ENCODE measurements at places on chromosomes 12 and 14. TPM values are rescaled to one million over a fixed set of nuclear protein-coding genes. Genes with fewer than 3 reads are reported as not detected.

DNA sequence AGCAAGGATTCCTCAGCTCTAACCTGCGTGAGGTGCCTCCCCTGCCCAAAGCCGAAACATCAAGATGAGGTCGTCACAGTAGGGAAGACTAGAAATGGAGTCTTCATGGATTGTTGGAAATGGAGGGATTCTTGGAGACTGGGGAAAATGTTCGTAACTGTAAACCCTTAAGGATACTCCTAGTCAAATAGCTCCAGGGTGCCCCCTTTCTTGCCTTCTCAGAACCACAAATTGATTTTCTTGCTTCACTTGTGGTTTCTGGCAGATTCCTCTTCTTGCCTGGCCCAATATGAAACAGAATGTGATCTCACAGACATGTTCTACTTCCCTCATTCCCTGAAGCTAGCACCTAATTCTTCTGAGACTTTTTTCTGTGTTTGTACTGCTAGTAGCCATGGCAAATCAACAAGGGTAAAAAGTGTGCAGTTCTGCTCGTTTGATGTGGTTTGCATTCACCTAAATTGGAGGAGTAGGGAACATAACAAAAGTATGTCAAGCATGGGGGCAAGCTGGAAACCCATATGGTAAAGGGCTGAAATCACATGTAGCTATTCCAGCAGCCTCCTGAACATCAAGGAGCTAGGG lies 332.0 kb downstream of the PAWR start:
- no peak for DNase-seq
- no peaks in the 10 kb centered on the region for H3K4me1 ChIP-seq
- H3K27me3 ChIP-seq = no peaks in the 10 kb centered on the region

DNA sequence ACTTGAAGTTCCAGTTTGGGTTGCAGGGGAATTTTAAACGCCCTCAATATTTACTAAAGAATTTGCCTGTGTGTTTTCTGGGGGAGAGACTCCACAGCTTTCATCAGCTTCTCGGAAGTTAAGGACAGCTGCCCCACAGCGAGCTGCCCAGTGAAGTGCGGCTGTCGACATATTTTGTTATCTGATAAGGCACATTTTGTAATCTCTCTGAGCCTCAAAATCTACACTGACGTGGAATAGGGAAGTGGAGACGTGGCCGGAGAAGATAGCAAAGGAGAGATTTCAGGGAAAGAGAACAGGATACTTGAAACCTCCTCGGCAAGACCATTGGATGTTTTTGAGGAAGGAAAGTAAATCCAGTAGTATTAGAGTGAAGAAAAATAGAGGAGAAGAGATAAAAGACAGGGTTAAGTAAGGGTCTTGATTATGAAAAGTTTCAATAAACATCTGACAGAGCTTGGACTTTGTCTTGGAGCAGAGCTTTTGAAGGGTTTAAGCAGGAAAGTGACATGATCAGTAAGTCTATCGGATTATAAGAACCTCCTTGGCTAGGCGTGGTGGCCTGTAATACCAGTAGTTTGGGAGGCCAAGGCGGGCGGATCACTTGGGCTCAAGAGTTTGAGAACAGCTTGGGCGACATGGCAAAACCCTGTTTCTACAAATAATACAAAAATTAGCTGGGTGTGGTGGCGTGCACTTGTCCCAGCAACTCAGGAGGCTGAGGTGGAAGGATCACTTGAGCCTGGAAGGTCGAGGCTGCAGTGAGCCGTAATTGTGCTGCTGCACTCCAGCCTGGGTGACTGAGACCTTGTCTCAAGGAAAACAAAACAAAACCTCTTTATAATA lies 1.1 kb downstream of the POLR3B start:
- H3K4me1 ChIP-seq = peaks cover 11% of the 10 kb centered on the region
- peak overlapping the region; percentile 85 for H3K4me3 ChIP-seq
- no peaks in the 10 kb centered on the region for H3K36me3 ChIP-seq
- H3K27ac ChIP-seq = peak overlapping the region; percentile 67
- DNase-seq = peak; percentile 10
- H3K27me3 ChIP-seq = no peaks in the 10 kb centered on the region

DNA sequence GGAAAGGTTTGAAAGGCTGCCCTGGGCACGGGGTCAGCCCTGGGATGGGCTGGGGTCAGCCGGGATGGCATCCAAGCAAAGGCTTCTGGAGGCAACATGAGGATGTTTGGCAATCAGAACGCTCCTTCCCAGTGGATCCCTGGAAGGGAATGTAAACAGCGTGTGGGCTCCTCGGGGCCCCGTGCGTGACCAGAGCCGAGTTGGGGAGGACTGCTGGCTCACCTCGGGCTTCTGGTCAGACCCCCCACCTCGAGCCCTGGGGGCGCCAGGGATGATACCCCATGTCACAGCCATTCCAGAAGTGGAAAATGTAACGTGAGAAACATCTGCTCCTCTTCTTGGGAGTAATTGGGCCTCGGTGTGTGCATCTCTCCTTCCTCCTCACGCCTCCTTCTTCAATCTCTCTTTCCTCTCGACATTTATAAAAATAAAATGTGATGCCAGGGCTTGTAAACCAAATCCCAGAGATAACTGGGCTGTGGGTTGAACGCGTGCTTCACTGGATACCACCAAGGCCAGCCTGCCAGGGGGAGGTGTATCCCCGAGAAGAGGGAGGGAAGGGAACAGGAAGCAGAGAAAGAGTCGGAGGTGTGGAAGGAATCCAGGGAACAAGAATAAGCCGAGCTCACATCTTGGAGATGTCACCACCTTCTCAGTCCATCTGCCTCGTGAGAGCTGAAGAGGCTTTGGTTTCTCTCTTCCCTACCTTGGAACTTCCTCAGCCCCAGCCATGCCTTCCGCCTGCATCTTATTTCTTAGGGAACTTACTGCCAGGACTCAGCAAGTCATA lies 144.8 kb downstream of the NUAK1 start:
- H3K4me1 ChIP-seq = no peaks in the 10 kb centered on the region
- no peaks in the 10 kb centered on the region for H3K27me3 ChIP-seq
- H3K36me3 ChIP-seq = no peaks in the 10 kb centered on the region
- DNase-seq = no peak
- H3K27ac ChIP-seq = no peak overlapping the region

- no peaks in the 10 kb centered on the region for H3K4me1 ChIP-seq
- no peak overlapping the region for H3K4me3 ChIP-seq
- H3K27me3 ChIP-seq = no peaks in the 10 kb centered on the region
- H3K27ac ChIP-seq = no peak overlapping the region
These were observed 150.3 kb upstream of the PRKD1 start for GRCh38 chr14:30077946-30078345.

- no peaks in the 10 kb centered on the region for H3K36me3 ChIP-seq
- H3K4me1 ChIP-seq = no peaks in the 10 kb centered on the region
- H3K4me3 ChIP-seq = no peak overlapping the region
- DNase-seq = no peak
- H3K27ac ChIP-seq = no peak overlapping the region
These were observed 137.7 kb upstream of the NEDD1 start for GRCh38 chr12:96769400-96769799.

DNA sequence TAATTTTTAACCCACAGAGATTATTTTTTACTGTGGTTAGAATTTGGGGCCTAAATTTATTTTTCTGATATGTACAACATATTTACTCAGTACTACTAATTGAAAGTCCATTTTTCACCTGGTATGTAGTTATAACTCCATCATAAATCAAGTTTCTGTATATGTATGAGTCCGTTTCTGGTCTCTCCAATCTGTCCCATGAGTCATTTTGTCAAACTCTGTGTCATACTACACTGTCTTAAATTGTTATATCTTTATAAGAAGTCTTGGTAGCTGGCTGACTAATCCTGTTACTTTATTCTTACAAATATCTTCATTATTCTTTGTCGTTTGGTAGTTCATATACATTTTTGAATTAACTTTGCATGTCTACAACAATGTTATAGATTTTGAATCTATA lies 344.0 kb downstream of the PDZRN4 start:
- H3K27me3 ChIP-seq = peaks cover 7% of the 10 kb centered on the region
- H3K4me1 ChIP-seq = no peaks in the 10 kb centered on the region
- DNase-seq = no peak
- H3K36me3 ChIP-seq = no peaks in the 10 kb centered on the region
- no peak overlapping the region for H3K4me3 ChIP-seq

DNA sequence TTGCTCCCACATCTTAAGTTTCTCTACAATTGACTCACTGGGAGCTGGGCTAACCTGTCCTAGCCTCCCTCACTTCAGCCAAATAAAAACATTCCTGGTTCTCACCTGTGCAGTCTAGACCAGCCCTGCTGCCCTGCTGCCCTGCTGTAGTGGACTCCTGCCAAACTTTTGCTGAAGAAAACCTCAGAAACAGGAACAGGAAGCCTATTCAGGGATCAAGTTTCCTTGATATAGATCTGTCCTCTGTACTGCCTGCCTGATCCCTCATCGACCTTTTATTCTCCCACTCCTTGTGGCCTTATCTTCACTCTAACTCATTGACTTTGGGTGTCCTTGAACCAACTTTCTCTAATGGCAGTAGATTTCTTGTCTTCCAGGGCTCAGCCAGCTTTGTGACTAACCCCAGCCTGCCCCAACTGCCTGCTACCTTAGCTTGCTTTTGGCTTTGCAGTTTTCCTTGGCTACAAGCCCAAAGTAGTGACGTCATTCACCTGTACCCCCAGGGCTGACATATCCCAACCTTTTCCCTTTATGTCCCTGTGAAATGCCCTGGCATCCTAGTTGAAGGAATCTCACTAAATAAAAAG lies 234.8 kb downstream of the DUSP6 start:
- no peak overlapping the region for H3K4me3 ChIP-seq
- no peaks in the 10 kb centered on the region for H3K36me3 ChIP-seq
- no peaks in the 10 kb centered on the region for H3K27me3 ChIP-seq

DNA sequence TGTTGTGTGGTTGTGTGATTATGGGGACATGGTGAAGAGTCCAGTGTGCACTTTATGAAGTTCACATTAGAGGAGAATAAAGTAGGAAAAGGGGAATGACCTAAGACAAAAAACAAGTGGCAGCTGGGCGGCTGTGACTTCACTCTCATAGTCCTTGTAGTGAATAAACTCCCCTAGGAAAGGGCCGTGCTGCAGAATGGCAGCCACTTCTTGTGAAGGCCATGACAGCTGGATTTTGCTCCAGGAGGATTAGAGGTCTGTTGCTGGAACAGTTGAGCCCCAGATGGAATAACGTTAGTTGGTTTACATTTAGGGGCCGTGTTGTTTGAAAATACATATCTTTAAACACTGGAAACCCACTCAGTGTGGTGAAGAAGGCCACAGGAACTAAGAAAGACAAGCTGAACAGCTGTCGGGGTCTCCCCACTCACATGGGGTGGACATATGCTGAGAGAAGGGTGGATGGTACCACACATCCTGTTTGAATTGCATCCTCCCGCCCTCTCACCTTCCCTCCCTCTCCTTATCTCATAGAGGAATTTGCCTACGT lies 276.9 kb downstream of the CACNA1C start:
- no peaks in the 10 kb centered on the region for H3K36me3 ChIP-seq
- no peak overlapping the region for H3K27ac ChIP-seq
- no peak for DNase-seq
- H3K4me1 ChIP-seq = no peaks in the 10 kb centered on the region
- no peak overlapping the region for H3K4me3 ChIP-seq
- H3K27me3 ChIP-seq = no peaks in the 10 kb centered on the region

DNA sequence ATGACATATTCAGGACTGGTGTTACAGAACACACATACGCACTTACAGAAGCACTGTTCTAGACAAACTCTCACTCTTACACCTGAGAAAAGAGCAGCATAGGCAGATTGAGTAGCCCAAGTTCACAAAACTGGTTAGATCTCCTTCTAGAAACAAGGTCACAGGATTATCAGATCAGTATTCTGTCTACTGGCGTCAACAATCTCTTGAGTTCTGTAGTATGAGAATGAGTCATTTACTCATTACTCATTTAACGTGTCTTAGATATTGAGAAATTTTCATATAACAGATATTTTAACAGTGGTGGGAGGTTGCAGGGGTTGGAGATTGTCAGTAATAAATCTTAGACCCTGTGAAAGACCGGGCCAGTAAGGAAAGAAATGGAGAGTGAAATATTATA lies 2.8 kb upstream of the TSPAN8 start:
- DNase-seq = no peak
- H3K27ac ChIP-seq = no peak overlapping the region
- H3K27me3 ChIP-seq = no peaks in the 10 kb centered on the region

DNA sequence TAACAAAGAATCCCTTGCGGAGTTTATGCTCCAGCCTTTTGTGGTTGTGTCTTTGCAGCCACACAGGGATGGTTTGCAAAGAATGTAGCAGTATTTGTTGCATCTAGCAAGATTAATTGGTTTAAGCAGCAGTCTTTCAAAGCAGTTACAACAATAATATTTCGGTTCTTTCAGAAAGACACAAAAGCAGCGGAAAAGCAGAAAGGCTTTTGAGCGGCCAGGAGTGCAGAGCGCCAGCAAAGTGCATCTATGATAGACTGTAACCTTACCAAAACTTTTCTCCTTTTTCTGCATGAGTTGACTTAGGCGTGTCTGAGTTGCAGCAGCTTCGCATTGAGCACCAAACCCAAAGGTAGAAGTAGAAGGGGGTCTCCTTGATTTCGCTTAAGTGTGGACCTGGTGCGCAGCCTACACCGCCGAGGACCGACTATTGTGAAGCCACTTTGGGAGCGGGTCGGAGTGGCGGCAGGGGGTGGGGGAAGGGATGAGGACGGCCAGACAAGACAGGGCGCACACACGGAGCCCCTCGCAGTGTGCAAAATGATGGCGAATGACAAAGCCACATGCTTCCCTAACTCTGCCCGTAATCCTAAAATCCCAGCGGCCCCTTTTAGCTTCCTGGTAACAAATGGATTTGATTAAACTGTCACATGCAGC lies 1.2 kb downstream of the LMO3 start:
- H3K27me3 ChIP-seq = peaks cover 19% of the 10 kb centered on the region
- no peak overlapping the region for H3K4me3 ChIP-seq
- no peak overlapping the region for H3K27ac ChIP-seq
- peaks cover 5% of the 10 kb centered on the region for H3K4me1 ChIP-seq
- H3K36me3 ChIP-seq = no peaks in the 10 kb centered on the region

GRCh38 chr12:118741194-118741593 lies 240.1 kb upstream of the SRRM4 start:
- H3K27ac ChIP-seq = no peak overlapping the region
- no peak for DNase-seq

- DNase-seq = no peak
- H3K27ac ChIP-seq = no peak overlapping the region
- no peaks in the 10 kb centered on the region for H3K36me3 ChIP-seq
- no peak overlapping the region for H3K4me3 ChIP-seq
These were observed 38.4 kb upstream of the G2E3 start for GRCh38 chr14:30520536-30520935.

- H3K27me3 ChIP-seq = peaks cover 2% of the 10 kb centered on the region
- no peaks in the 10 kb centered on the region for H3K4me1 ChIP-seq
- H3K27ac ChIP-seq = no peak overlapping the region
These were observed 81.1 kb upstream of the DIO3 start for GRCh38 chr14:101480022-101480746.

DNA sequence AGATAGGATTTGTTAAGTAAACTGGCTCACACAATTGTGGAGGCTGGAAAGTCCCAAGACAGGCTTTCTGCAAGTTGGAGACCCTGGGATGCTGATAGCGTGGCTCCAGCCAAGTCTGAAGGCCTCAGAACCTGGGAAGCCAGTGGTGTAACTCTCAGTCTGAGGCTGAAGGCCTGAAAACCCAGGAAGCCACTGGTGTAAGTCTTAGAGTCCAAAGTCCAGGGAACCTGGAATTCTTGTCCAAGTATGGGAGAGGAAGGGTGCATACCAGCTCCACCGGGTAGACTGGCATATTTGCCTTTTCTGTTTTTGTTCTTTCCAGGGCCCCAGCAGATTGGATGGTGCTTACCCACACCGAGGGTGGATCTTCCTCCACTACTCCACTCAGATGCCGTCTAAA lies 18.1 kb downstream of the GMFB start:
- H3K27ac ChIP-seq = no peak overlapping the region
- no peak overlapping the region for H3K4me3 ChIP-seq
- no peaks in the 10 kb centered on the region for H3K4me1 ChIP-seq
- no peak for DNase-seq

Gene SCNN1A
- 0.20 TPM for total RNA-seq

Gene NAB2
- 49.0 TPM for total RNA-seq

Gene HCAR1
- total RNA-seq = not detected

Gene CD163
- total RNA-seq = 1.1 TPM

Gene KRT80
- not detected for total RNA-seq

Gene SIX6
- total RNA-seq = not detected

Gene BDKRB1
- total RNA-seq = not detected

Gene FZD10
- not detected for total RNA-seq

Data from B cell (primary cell).